ENCODE measurements at places on chromosomes 4 and X. TPM values are rescaled to one million over a fixed set of nuclear protein-coding genes. Genes with fewer than 3 reads are reported as not detected.

The RTL9 gene
- 0.35 TPM for total RNA-seq

The PAK3 gene
- total RNA-seq, result 0.78 TPM

The NUP62CL gene
- total RNA-seq, result 1.3 TPM

The KCTD8 gene
- total RNA-seq, result 0.67 TPM

The ADAM29 gene
- not detected for total RNA-seq

The TMEM35A gene
- 0.11 TPM for total RNA-seq

The TMPRSS11F gene
- not detected for total RNA-seq

The WAS gene
- 2.8 TPM for total RNA-seq

The AMTN gene
- not detected for total RNA-seq

- DNase-seq, result no peak
Observed at GRCh38 chrX:69210581-69210980, 45.3 kb upstream of the PJA1 start.

DNA sequence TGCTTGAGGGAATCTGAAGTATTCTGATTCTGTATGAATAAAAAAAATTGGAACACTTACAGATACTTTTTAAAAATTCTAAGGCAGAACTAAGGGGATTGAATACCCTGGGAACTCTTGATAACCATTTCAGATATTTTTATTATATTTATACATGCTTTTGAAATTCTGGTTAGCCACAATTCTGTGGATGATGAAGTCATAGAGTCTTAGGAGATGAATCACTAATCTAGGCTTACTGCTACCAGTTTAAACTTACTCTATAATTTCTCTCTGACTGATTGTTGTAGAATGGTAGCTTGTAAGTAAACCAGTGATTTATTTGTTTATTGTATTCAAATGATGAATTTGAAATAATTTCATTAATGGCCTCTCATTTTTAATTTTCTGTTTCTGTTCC lies 11.4 kb upstream of the SLAIN2 start:
- no peak for DNase-seq

DNA sequence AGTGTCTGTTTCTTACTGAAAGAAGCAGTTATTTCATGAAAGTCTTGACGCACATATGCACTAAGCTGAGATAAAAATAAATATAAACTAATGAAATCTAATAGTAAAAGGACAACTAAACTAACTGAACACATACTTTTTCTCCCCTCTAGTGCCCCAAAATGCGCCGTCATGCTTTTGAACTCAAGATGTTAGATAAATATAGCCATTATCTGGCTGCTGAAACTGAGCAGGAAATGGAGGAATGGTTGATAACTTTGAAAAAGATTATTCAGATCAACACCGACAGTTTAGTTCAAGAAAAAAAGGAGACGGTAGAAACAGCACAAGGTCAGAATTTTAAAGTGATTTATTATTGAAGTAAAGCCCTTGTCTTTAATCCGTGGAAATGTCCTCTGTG lies 70.2 kb downstream of the DOCK11 start:
- DNase-seq, result no peak

DNA sequence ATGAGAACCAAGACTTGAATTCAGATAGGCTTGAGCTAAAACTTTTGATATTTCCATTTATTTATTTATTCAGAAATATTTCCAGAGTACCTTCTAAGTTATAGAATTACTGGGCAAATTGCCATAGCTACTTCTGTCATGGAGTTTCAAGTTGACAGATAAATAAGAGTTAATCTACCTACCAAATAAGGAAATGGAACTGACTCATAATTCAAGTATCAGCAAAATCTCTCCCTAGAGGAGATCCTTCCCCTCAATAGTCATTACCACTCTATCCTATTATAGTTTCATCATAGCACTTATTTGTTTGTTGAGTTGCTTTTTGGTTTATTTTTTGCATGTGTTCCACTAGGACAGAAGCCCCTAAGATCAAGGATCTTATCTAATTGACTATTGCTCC lies 48.8 kb upstream of the CCSER1 start:
- DNase-seq, result no peak

DNA sequence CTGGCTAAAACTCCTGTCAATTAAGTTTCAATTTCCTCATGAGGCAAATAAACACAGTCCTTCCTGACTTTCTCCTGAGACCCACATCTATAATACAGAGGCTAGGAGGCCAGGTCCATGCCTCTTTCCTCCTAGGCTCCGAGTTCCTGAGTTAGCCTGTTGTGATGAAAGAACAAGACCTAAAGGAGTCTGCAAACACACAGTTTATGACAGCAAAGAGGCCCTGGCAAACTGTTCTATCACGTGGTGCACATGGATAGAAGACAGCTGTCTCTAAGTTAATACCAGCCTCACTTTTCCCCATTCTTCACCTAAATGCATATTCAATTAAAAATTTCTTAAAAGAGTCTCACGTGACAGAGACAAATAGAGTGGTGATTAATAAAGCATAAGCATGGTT lies 145.2 kb downstream of the TET2 start:
- DNase-seq, result no peak

DNA sequence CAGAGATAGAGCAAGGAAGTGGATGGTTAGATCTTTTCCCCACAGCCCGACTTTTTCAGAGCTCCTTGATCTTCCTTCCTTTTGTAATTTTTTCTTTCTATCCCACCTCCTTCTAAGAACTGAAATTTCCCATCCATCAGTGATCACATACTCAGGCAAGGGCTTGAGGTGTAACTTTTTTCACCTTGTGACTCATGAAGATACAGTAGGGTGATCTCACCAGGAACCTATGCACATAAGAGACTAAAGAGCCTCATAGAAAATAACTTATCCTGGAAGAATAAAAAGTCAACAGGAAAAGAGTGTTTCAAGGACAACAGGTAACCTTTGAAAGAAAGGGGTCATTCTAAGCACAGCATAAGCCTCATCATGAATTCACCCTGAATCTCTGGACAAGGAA lies 131.2 kb upstream of the HCCS start:
- DNase-seq, result no peak

DNA sequence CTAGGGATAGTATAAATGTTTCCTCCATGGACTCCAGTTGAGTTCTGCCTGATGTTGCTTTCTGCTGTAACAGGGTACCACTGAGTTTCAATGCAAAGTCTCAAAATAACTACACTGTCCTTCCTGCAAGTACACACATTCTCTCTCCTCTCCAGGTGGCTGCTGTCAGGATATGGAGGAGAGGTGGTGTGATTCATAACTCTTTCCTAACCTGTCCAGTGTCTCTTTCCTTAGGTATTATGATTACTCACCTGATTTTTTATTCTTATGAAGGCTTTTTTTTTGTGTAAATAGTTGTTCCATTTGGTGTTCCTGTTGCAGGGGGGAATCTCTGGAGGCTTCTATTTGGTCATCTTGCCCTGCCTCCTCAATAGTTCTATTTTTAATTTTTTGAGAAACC lies 39.8 kb upstream of the POF1B start:
- no peak for DNase-seq

DNA sequence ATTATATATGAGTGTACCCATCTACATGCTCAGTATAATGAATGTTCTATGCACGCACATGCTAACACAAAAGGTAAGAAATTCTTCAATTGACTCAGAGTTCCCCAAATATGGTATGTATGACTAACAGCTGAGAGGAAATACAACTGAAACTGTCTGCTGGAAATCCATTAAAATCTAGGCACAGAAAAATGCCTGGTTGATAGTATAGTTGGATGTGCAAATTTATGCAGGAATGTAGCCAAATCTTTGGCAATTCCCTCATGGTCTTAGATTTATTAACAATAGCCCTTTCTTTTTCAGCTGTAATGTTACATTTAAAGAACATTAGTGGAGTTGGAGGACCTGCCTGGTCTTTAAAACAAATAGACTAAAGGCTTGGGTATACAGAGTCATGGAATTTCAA lies 5.5 kb downstream of the CAMK2D start:
- no peak for DNase-seq

DNA sequence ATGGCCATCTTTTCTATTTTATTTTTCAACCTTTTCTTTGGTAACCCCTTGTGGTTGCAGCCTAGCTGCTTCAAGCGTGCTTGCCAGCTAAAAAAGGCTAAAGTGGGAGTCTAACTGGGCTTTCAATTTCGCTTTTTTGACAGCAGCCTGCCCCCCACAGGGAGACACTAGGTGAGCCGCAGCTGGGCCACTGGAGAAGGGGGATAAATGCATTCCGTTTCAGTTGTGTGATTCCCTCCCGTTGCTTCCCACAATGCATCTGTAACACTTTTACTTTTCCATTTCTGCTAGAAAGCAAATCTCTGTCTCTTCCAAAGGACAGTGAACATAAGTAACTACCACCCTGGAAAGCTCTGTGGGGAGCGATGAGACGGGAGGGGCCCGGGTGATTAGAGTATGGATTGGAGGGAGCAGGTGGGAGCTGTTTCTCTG lies 86.3 kb upstream of the RAPGEF2 start:
- DNase-seq, result no peak

GRCh38 chr4:111880116-111880515 lies 265.1 kb upstream of the FAM241A start:
- no peak for DNase-seq

DNA sequence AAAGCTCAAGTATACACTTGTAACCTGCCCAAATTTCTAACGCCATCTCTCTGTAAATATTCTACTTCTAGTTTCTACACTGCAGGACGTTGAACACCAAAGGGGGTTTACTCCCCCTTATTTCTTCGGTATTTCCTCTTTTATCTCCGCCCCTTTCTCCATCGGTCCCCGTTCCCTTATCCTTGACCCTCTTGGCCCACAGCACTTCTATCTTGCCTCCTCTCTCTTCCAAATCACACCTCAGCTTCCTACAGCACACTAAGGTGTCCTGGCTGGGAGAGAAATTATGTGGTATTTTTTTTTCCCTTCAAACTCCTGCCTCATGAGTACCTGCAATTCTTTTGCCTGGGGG lies 715 bp downstream of the ZMAT1 start:
- DNase-seq, result no peak

GRCh38 chrX:132822634-132823012 lies 135.8 kb downstream of the HS6ST2 start:
- DNase-seq, result no peak

Measured in cardiac septum (tissue), 1 donor.